Esophagus mucosa (tissue), 1 donor: ENCODE measurements at places on chromosomes 11 and 22. TPM values are rescaled to one million over a fixed set of nuclear protein-coding genes. Genes with fewer than 3 reads are reported as not detected.

Gene MMP13
- not detected for total RNA-seq

Gene PPME1
- 38.7 TPM for total RNA-seq

Gene NRXN2
- 0.12 TPM for total RNA-seq

Gene KRTAP5-11
- not detected for total RNA-seq

Gene RFPL1
- not detected for total RNA-seq

Gene TMEM135
- 14.3 TPM for total RNA-seq

Gene NNMT
- 16.8 TPM for total RNA-seq

Gene AP1B1
- 80.8 TPM for total RNA-seq

Gene OR51A2
- not detected for total RNA-seq

Gene PGA5
- not detected for total RNA-seq

Gene UPK3A
- not detected for total RNA-seq

Gene C22orf31
- not detected for total RNA-seq

Gene PDE3B
- total RNA-seq, result 0.44 TPM

Gene OR51E2
- total RNA-seq, result not detected

Gene TMPRSS13
- total RNA-seq, result 29.9 TPM
